ENCODE measurements at places on chromosomes 3 and 15. TPM values are rescaled to one million over a fixed set of nuclear protein-coding genes. Genes with fewer than 3 reads are reported as not detected.
A peak's percentile ranks its signal among the peaks of the same experiment; 100 is the strongest.

- H3K4me3 ChIP-seq = no peak overlapping the region
- no peak overlapping the region for H3K27ac ChIP-seq
- H3K4me1 ChIP-seq = no peaks in the 10 kb centered on the region
Observed at GRCh38 chr3:147422196-147422595, 13.0 kb downstream of the ZIC1 start.

DNA sequence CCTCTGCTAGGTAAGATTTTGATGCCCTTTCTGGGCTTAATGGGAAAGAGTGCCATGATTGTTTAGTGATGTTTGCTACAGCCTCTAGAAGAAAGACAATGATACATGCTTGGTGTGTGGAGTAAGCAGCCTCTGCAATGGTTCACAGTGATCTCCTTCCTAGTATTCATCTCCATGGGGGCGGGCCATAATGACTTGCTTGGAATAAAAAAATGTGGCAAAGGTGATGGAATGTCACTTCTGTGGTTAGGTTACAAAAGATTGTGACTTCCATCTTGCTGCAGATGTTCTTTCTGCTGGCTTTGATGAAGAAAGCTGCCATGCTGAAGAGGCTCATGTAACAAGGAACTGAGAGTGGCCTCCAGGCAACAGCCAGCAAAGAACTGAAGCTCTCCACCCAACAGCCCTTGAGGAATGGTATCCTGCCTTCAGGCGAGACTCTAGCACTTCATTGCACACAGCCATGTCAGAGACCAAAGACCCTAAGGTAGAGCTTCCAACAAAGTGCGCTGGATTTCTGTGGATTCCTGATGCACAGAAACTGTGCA, 139.1 kb upstream of the LRIG1 start:
- H3K27me3 ChIP-seq = no peaks in the 10 kb centered on the region
- H3K4me3 ChIP-seq = no peak overlapping the region
- peak; percentile 54 for DNase-seq
- H3K27ac ChIP-seq = no peak overlapping the region

The UACA gene
- total RNA-seq = not detected

The SLC51B gene
- total RNA-seq = not detected

DNA sequence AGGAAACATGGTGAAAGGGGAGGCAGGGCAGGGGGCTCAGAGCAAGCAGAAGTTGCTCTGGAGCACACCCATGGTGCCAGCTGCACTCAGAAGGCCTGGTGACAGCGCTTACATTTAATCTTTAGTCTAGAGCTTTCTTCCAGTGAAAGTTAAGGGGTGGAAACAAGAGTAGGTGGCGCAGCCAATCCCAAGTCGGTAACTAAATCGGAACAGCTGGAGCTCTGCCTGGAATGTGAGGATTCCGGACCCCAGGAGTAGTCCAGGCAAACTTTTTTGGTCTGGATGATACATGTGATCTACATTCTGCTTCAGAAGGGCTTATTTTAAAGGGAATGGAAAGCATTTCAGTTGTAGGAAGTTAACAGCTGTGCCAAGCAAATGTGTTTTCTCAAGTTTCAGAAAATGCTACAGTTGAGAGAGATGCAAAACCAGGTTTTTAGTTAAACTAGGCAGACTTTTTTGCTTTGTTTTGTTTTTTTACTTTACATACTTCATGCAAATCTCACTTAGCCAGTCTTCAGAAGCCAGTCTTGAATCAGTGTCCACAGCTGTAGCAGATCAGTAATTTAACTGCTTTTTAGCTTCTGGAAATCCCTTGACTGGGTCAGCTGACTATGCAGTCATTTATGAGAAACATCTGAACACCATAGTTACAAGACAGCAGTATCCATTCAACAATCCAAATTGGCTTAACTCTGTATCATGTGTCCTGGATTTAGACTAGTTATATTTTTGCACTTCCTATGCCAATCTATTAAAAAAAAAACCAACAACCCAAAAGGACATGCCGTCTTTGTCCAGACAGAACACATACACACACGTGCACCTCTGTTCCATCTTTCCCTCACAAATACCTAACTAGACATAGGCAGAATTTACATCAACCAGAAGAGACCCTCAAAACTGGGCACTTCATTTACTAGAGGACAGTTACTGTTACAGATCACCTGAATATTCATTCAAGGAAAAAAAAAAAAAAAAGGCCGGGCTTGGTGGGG, 33.2 kb downstream of the ZNF106 start:
- H3K4me3 ChIP-seq = peak overlapping the region; percentile 66
- peaks cover 13% of the 10 kb centered on the region for H3K36me3 ChIP-seq
- peak overlapping the region; percentile 99 for H3K27ac ChIP-seq
- DNase-seq = peak; percentile 92
- H3K4me1 ChIP-seq = peaks cover 73% of the 10 kb centered on the region
- H3K27me3 ChIP-seq = no peaks in the 10 kb centered on the region

- no peaks in the 10 kb centered on the region for H3K4me1 ChIP-seq
- H3K4me3 ChIP-seq = no peak overlapping the region
- no peak overlapping the region for H3K27ac ChIP-seq
- no peak for DNase-seq
- H3K27me3 ChIP-seq = no peaks in the 10 kb centered on the region
Observed at GRCh38 chr15:73483053-73483452, 40.1 kb downstream of the REC114 start.

The FANCD2OS gene
- total RNA-seq = not detected

- H3K36me3 ChIP-seq = no peaks in the 10 kb centered on the region
- H3K27ac ChIP-seq = no peak overlapping the region
- H3K27me3 ChIP-seq = no peaks in the 10 kb centered on the region
- DNase-seq = no peak
- no peak overlapping the region for H3K4me3 ChIP-seq
Observed at GRCh38 chr3:13564751-13565560, 16.0 kb downstream of the FBLN2 start.

The LINGO1 gene
- not detected for total RNA-seq

The TMCO5A gene
- not detected for total RNA-seq

- H3K27me3 ChIP-seq = no peaks in the 10 kb centered on the region
- H3K4me1 ChIP-seq = peaks cover 45% of the 10 kb centered on the region
- no peak for DNase-seq
- peak overlapping the region; percentile 80 for H3K4me3 ChIP-seq
- H3K36me3 ChIP-seq = no peaks in the 10 kb centered on the region
- H3K27ac ChIP-seq = no peak overlapping the region
Observed at GRCh38 chr15:73992594-73992898, 451 bp upstream of the STOML1 start.

GRCh38 chr15:57158589-57158988, 217.7 kb upstream of the CGNL1 start:
- no peak for DNase-seq
- H3K27ac ChIP-seq = no peak overlapping the region
- no peak overlapping the region for H3K4me3 ChIP-seq

The FSD2 gene
- total RNA-seq = 0.67 TPM

Measured in Karpas-422 (cell line).